Astrocyte (in vitro differentiated cells and primary cell): ENCODE measurements at places on chromosomes 12 and 14. TPM values are rescaled to one million over a fixed set of nuclear protein-coding genes. Genes with fewer than 3 reads are reported as not detected.

GPD1 gene
- total RNA-seq = 0.29 and 0.59 TPM in 2 replicates

- no peak for DNase-seq
These were observed 5.1 kb upstream of the TNFRSF1A start for GRCh38 chr12:6346942-6347341.

LMBR1L gene
- 58.7 and 61.0 TPM in 2 replicates for total RNA-seq

DNA sequence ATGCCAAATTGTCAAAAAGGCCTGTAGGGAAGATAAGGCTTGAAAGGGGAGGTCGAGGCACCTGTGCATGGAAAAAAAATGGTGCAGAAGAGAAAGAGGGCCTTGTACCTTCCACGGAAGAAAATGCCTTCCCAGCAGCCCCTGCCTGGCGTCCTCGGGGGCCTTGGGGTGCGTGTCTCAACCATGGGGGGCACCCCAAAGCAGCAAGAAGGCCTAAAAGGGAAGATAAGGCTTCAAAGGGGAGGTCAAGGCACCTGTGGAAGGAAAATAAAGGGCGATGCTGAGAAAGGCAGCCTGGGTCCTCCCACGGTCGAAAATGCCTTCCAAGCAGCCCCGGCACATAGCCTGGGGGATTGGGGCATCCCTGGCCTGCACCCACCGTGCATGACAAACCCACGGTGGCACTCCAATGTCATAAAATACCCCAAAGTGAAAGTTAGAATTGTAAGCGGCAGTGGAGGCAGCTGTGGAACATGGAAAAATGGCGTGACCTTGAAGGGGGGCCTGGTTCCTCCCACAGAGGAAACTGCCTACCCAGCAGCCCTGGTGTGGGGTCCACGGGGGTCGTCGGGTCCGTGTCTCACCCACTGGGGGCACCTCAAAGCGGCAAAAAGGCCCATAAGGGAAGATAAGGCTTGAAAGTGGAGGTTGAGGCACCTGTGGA, 275.0 kb downstream of the ALG10 start:
- DNase-seq = no peak

GRCh38 chr12:79681008-79681590, 9.7 kb downstream of the PAWR start:
- DNase-seq = peak; percentile 77

GRCh38 chr14:59541731-59542130, 34.9 kb downstream of the CCDC175 start:
- DNase-seq = no peak

DNA sequence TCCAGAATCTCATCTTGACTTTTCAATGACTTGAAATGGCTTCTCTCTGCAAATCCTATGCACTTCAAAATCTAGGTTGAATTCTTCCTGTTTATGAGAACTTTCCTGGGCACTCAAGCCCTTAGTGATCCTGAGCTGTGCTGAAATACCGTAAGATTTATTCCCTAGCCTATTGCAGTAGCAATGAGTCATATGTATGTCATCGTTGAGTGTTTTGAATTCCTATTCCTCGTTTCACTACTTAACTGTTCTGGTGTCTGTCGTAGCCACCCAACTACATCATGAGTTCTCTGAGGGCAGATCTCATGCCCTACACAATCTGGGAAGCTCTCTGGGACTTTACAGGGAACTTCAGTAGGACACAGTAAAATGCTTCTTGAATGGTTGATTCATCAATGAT, 190.8 kb upstream of the TMEM132C start:
- peak; percentile 96 for DNase-seq

- DNase-seq = peak; percentile 33
These were observed 15.7 kb upstream of the SLC2A3 start for GRCh38 chr12:7951671-7952070.
